Hepatic stellate cell (primary cell): ENCODE measurements at places on chromosomes 13 and 19.

GRCh38 chr19:41626877-41627276 lies at the start of gene CEACAM4:
TSS of gene CEACAM4 (minus strand) at chr19:41627074. CDS start at chr19:41626963, 111 bp downstream.
- DNase-seq, result no peak

DNA sequence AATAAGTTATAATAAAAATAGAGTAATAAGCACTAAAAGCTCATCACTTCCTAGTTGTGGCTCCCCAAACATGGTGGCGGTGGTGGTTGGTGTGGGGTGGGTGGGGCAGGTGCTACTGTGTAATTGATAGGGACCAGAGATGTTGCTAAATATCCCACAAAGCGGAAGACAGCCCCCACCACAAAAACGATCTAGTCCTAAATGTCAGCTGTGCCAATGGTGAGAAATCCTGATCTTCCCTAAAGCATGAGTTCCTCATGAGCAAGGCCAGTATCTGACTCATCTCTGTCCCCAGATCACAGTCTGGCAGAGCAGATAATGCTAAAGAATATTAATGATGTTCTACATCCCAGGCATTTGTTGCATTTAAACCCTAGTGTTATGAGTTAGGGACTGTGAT lies 1.9 kb upstream of the EDDM13 start:
- DNase-seq, result peak; percentile 18

- DNase-seq, result no peak
These were observed 177.0 kb upstream of the SLITRK6 start for GRCh38 chr13:85976242-85976641.

GRCh38 chr13:82294226-82294625 lies 1588.0 kb downstream of the SLITRK1 start:
- DNase-seq, result no peak

DNA sequence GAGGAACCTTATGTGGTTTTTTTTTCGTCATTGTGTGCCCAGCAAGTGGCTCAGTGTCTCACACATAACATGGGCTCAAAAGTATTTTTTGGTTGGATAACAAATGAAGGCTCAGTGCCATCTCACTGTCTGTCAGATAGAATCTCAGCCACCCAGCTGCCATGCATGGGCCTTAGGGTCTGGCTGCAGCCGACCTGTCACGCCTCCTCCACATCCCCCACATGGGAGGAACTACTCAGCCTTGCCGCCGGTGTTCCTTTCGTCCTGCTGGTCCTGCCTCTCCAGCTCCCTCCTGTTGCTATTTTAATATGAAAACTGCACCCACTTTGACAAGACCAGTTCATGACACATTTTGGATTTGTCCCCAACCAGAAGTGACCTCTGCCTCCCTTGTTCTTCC lies 121.2 kb downstream of the SHISA2 start:
- no peak for DNase-seq

DNA sequence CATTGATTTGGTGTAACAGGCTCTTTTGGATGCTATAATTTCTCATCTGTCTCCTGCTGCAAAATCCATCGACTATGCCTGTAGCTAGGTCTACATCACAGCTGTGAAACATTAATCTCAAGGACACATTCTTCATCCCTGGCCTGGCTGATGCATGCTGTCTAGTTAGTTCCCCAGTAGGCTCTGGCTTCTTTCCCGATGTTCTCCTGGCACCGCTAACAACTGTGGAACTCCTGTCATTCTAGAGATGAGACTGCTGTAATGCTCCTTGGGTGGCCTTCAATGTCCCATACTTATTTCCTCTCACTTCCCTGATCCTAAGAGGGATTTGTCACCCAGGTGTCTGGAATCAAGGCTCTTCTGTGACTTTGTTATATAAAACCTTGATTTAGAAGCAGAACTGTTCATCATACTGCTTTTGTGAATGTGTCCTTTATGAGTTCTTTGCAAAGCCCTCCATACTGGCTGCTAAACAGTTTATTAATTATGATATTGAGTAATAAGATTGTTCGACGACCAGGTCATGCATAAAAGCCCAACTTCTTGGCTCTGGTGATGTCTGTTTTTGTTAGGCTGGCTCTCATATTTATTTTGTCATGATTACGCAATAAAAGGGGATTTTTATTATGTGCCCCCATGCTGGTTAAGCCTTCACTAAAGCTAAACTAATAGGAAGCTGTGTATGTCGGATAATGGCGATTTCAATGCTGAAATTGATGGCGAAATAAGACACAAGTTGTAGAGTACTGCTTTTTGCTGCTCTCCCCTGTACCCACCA lies 227.5 kb downstream of the DCT start:
- DNase-seq, result no peak

- DNase-seq, result no peak
These were observed 87.3 kb downstream of the COL4A2 start for GRCh38 chr13:110394371-110394841.
